Right forelimb (tissue), 1 donor: ENCODE measurements at places on chromosomes 13 and 19.

- no peak for DNase-seq
Measured at GRCh38 chr19:55005684-55006488, 32.2 kb downstream of the GP6 start.

DNA sequence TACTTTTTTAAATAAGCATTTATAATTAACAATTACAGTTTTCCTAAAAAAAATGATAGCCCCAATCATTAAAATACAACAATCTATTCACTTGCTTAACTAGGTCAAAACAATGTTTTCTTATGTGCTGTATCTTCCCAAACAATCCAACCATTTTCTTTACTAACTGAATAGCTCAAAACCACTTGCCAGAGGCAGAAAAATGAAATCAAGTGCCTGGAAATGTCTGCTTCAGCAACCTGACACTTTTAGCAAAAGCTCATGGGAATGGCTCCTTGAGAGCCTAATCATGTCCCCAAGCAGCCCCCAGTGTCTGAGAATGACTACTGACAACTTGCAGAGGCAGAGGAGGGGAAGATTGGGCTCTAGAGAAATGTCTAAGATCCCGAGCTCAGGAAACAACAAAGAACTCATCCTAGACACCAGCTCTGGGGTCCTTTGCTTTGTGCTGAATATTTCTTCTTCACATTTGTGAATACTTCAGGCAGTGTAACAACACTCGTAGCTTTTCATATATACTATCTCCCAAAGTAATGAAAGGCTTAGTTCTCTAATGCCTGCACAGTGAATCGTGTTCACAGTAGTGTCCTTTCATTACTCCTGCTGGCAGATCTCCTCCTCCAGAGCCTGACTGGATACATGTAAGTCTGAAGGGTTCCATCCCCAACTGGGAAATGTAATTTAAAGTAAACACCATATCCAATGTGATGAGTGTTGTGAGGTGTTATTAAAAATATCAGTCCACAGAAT, 280.0 kb downstream of the LHFPL6 start:
- DNase-seq, result no peak

- DNase-seq, result no peak
Measured at GRCh38 chr13:29754473-29754806, 96.0 kb downstream of the UBL3 start.

GRCh38 chr13:76048675-76049375, 412.7 kb downstream of the LMO7 start:
- no peak for DNase-seq

DNA sequence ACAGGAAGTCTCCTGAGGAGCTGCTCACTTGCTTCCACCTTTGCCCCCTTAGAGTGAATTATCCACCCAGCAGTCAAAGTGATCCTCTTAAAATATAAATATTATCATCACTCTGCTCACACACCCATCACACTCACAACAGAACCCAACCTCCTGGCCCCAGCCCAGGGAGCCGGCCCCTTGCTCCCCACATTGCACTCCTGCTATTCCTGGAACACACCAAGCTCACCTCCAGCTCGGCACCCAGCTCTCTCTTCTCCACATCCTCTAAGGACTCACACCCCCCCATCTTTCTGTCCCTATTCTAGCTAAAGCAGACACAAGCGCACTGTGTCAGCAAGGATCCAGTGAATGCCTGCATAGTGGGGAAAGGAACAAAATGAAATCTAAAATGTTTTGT, 7.0 kb downstream of the TUBGCP3 start:
- DNase-seq, result no peak

GRCh38 chr13:99322297-99323103, 15.3 kb upstream of the GPR183 start:
- DNase-seq, result no peak

GRCh38 chr19:4506449-4507149, 11.7 kb downstream of the PLIN4 start:
- no peak for DNase-seq

DNA sequence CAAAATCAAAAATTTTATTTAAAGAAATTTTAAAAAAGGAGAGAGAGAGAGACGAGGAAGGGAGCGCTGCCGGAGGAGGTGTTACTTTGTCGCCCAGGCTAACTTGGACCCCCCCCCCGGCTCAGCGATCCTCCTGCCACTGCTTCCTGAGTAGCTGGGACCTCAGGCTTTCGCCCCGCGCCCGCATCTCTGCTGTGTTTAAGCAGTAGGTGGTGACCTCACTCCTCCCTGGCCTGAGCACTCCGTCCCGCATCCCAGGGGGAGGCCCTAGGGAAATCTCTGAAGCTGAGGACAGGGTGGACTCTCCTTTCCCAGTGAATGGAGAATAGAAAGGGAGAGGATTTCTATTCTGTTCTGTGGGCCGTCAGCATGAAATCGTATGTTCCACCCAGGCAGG, 485 bp upstream of the ZNF845 start:
- no peak for DNase-seq
